Amniotic epithelial cell (primary cell): ENCODE measurements at places on chromosomes 6 and 20.

DNA sequence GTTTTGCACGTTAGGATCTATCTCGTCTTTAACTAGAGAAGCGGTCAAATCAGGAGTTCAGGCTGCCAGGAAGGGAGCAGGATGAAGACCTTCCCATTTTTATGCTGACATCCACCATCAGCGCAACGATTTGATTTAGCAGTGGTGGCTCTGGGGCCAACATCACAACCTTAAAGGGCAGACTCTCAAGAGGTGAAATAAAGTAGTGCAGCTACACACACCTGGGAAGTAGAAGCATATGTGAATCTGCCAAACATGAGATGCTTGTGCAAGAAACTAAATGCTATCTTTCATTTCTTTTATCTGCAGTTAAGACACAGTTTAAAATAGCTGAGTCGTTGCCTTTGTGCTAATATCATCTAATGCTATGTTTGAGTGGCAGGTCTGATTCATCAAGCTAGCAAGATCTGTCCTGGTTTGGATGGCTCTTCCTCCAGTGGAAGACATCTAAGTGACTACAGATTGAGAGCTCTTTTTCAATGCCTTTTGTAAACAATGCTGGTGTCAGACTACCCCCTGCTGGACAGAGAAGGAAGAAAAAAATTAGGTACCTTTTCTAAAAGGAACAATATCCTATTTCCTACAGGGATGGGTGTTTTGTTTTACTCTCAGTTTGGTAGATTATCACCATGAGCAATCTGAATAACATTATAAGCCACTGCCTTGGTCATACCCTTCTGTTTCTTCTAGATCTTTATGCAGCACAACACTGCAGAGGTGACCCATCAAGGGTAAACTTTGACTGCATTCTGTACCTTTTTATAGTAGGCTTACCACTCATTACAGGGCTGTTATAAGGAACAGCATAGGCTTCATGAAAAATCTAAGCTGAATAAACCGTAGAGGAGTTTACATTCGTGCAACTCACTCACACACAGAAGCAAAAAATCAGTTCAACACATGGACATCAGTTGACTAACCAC lies 171.6 kb upstream of the FBXL4 start:
- peak; percentile 35 for DNase-seq

DNA sequence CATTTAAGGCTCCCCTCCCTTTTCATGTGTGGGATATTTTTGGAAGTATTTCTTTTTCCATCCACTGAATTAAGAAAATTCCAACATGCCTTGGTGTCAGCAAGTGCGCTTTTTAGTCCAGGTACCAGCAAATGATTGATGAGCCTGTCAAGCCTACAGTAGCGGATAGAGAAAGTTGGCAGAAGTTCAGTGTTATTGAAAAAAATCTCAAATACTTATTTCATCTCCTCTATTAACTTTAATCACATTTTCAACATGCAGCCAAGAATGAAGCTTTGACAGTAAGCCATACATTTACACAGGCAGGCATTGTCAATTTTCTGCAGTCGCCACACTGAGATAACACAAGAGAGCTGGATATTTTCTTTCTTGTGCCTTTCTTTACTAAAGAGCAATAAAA lies 50.4 kb downstream of the BLOC1S5 start:
- DNase-seq = no peak

DNA sequence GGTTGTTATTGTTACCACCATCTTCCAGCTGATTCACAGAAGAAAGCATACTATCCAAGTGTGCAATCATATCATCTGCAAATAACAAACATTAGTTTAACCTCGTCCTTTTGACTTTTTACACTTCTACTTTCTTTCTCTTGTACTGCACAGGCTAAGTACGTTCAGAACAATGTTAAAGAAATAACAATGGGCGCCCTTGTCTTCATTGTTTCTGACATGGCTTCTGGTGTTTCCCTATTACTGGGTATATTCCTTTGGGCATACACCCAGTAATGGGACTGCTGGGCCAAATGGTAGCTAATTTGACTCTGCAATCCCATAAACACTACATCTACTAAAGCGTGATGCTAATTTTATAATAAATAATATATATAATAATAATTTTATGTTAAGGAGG lies 146.7 kb downstream of the GJA10 start:
- DNase-seq = no peak

GRCh38 chr6:63799813-63800212 lies 164.2 kb downstream of the PHF3 start:
- no peak for DNase-seq

GRCh38 chr6:18148304-18149025 lies 6.4 kb downstream of the TPMT start:
- DNase-seq = peak; percentile 97

DNA sequence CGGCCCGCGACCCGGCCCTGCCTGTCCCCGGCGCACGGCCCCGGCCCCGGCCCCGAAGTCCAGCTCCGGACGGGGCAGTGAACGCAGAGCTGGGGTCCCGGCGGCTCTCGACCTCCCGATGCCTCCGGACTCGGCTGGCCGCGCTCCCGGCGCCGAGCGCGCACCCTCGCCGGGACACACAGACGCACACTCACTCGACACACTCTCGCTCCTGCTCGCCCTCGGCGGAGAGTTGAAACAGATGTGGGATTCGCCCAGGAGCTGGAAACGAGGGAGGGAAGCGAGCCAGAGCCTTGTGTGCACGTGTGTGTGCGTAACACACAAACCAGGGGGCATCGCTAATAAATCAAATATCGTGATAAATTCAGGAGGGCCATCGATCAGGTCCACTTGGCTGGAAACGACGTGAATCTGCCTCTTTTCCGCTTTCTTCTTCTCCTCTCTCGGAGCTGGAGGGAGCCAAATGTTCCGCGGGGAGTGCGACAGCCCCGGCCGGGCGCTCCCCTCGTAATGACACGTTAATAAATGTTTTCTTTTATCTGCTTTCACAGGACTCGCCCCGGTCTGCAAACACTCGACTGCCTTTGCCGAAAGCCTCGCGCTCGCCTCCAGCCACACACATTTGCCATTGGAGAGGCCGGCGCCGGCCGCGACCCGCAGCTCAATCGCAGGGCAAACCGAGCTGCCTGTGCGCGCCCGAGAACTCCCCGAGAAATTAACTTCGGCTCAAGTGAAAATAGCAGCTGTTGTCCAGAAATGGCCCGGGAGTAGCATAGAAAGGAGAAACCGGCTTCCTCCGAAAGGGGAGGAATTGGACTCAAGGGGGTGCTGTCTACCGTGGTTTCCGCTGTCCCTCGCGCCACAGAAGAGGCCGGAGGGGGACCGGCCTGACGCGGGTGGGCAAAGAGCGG lies 828 bp upstream of the SULF2 start:
- DNase-seq = peak; percentile 75

- no peak for DNase-seq
Measured at GRCh38 chr6:15654250-15654649, 8.6 kb downstream of the DTNBP1 start.

DNA sequence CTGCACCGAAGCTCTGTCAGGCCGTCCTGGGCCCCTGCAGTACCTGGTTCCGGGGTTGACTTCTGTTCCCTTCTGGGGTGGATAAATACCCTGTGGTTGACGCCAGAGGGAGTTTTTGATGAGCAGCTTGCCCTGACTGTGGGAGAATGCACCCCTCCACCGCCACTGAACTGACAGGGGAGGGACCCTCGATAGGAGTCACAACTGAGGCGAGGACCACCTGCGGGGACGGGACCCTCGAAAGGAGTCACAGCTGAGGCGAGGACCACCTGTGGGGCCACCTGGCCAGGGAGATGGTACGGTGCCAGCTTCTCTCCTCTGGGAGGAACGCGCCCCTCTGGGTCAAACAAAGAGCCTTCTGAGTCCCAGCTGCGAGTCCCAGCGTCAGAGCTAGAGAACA lies 100.1 kb upstream of the FRMD1 start:
- no peak for DNase-seq

DNA sequence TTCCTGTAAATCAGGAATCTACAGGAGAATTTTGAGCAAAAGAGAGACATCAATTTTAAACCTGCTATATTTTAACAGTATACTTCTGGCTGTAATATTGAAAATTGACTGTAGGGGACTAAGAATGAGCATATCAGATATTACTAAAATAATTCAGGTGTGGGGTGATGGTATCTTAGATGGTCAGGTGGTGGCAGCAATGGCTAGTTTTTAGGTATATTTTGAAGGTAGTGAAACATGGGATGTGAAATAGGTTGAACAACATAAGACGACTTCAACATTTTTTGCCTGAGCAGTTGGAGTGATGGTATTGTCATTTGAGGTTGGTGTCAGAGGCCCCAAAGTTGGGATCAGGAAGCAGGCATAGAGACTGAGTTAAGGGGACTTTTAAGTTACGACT lies 32.1 kb downstream of the FAM83B start:
- DNase-seq = no peak

- no peak for DNase-seq
Measured at GRCh38 chr6:33336495-33336894, 19.0 kb upstream of the ZBTB22 start.

- peak; percentile 16 for DNase-seq
Measured at GRCh38 chr20:22821081-22821727, 213.9 kb upstream of the SSTR4 start.

GRCh38 chr20:47358672-47359529 lies 2.4 kb upstream of the ZMYND8 start:
- DNase-seq = peak; percentile 97

DNA sequence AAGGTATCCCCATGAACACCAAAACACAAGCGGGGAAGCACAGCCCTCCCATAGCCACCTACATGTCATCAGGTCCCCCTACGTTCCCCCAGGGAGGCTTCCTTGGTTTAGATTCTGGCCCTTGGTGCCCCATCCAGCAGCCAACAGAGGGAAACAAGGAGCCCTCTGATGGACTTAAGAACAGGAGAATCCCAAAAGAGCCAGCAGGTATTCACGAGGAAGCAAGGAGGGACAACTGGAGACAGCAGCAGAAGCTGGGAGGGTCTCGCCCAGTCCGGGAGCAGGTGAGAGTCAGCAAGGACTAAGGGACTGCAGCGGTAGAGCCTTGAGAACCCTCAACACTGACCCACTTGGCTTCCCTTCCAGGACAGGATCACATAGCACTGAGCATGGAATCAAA lies 58.4 kb upstream of the TOP1 start:
- no peak for DNase-seq

- peak; percentile 82 for DNase-seq
Measured at GRCh38 chr6:36478051-36478526, 35.3 kb downstream of the KCTD20 start.

GRCh38 chr6:67433124-67433523 lies 1202.0 kb upstream of the ADGRB3 start:
- DNase-seq = peak; percentile 70

GRCh38 chr20:25050501-25051350 lies 7.2 kb downstream of the ACSS1 start:
- DNase-seq = no peak
